Motor neuron (in vitro differentiated cells): ENCODE measurements at places on chromosomes 1 and 21. TPM values are rescaled to one million over a fixed set of nuclear protein-coding genes. Genes with fewer than 3 reads are reported as not detected.

PEX11B gene
- total RNA-seq, result 19.3 and 20.6 TPM in 2 replicates

TDRD10 gene
- total RNA-seq, result 0.14 and 0.17 TPM in 2 replicates

CRYBG2 gene
- total RNA-seq, result 0.22 and 0.25 TPM in 2 replicates

CHIT1 gene
- total RNA-seq, result 0.07 TPM in 2 replicates

ORC1 gene
- 23.3 and 25.6 TPM in 2 replicates for total RNA-seq

ESPN gene
- 1.3 and 1.4 TPM in 2 replicates for total RNA-seq

CA6 gene
- 0.19 TPM in 1 of 2 replicates, not detected in the other for total RNA-seq

TAS1R1 gene
- total RNA-seq, result 0.33 and 0.68 TPM in 2 replicates

GRCh38 chr1:183914891-183915290 lies 110.0 kb downstream of the RGL1 start:
- ATAC-seq, result no peak

DNA sequence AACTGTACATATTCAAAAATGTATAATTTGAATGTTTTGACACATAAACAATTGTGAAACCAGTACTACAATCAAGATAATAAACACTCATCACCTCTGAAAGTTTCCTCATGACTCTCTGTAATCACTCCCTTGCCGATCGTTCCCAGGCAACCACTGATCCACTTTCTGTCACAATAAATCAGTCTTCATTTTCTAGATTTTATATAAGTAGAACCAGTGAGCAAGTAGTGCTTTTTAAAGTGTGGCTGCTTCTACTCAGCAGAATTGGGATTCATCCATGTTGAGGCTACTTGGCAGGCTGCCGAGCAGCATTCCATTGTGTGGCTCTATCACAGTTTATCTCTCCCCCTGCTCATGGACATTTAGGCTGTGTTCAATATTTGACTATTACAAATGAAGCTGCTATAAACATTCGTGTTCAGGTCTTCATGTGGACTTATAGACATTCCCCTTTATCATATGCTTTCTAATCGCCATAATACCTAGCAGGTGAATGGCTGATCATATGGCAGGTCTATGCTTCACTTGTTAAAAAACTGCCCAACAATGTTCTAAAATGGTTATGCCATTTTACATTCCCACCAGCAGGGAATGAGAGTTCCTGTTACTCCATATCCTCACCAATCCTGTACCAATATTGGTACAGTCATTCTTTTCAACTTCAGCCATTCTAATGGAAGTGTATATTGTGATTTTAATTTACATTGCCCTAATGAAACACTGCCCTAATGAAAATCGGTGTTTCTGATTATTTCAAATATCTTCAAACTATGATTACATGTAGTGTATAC lies 20.5 kb downstream of the TEX38 start:
- peak; percentile 33 for ATAC-seq

GRCh38 chr21:43911935-43912487 lies 47.0 kb downstream of the AGPAT3 start:
- ATAC-seq, result no peak

DNA sequence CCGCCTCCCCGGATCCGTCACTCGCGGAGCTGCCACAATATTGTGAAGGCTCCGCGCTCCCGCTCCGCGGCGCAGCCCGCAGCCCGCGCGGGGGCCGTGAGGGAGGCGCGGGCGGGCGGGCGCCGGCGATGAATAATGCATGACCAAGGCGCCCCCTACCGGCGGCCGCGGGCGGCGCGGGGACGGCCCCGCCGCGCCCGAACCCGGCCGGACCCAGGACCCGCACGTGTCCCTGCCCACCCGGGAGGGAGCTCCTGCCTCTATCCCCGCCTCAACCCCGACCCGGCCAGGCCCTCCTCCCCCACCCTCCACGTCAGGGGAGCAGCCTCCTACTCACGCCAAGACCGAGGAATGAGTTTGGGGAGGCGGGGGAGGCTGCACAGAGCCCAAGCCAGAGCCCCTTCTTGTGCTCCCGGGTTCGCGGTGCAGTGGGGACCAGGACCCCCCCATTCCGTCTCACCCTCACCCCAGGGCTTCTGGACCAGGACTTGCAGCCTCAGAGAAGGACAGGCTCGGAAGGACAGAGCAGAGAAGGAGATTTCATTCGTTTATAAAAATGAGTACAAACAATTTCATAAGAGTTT lies 70.8 kb upstream of the CASZ1 start:
- peak; percentile 82 for ATAC-seq

- no peak for ATAC-seq
Measured at GRCh38 chr21:31295676-31296075, 48.4 kb downstream of the TIAM1 start.

- peak; percentile 20 for ATAC-seq
Measured at GRCh38 chr21:45256021-45256911, 31.4 kb downstream of the POFUT2 start.

DNA sequence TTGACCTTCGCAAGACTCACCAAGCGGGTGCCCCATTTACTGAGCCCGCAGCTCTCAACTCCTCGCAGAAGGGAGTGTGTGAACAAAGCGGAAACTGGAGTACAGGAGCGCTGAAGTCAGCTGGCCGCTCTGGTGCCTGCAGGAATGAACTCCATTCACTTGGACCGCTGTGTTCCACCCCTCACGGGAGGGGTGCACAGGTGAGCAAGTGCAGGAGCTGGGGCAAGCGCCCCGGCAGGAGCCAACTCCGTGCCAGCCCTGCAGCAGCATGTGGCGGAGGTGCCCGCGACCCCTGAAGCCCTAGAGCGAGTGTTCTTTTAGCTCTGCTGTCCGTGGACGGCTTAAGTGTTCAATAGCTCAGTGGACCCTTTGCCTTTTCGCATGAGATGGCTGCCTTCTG lies 471.6 kb upstream of the ADGRL4 start:
- no peak for ATAC-seq

DNA sequence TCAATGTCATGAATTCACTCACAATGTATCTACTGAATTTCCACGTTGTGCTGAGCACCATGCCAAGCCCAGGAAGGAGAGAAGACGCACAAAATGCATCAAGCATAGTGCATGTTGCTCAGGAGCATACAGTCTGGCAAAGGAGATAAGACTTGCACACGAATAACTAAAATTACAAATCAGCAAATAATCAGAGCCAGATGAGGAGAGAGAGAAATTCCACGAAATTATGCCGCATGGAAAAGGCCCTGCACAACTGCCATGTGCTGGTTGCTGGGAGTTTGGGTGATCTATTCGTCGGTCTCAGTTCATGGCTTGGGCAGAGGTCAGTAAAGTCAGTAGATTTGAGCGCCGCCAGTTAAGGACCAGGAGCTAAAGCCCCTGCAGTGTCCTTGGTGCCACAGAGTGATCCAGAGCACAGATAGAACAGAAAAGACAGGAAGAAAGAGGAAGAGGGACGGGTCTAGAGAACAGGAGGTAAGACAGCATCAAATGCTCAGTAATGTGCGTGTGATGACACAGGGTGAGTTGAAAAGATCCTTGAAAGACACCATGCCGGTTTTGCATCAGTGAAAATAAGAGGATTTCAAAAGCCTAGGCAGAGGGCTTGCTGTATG lies 55.1 kb upstream of the ZNF281 start:
- ATAC-seq, result no peak

DNA sequence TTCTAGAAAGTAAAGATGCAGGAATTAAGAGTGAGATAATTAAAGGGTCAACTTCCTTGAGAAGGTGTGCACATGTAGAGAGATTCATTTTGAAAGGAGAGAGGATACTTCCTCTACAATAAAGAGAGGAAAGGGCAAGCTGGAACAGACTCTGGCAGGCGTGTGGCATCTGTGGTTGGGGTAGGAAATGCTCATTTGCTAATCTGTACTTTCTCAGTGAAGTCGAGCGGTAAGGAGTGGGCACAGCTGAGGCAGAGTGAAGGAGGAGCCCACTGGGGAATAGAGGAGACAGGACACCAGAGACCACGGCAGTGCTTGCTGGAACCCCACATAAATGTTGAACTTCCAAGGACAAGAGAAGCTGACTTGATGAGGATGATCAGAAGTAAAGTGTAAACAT lies 49.1 kb downstream of the PCSK9 start:
- ATAC-seq, result no peak

- no peak for ATAC-seq
Measured at GRCh38 chr1:110859062-110859461, 13.9 kb upstream of the CD53 start.
